Tongue (tissue), 3 donors: ENCODE measurements at places on chromosomes 7 and 10.

DNA sequence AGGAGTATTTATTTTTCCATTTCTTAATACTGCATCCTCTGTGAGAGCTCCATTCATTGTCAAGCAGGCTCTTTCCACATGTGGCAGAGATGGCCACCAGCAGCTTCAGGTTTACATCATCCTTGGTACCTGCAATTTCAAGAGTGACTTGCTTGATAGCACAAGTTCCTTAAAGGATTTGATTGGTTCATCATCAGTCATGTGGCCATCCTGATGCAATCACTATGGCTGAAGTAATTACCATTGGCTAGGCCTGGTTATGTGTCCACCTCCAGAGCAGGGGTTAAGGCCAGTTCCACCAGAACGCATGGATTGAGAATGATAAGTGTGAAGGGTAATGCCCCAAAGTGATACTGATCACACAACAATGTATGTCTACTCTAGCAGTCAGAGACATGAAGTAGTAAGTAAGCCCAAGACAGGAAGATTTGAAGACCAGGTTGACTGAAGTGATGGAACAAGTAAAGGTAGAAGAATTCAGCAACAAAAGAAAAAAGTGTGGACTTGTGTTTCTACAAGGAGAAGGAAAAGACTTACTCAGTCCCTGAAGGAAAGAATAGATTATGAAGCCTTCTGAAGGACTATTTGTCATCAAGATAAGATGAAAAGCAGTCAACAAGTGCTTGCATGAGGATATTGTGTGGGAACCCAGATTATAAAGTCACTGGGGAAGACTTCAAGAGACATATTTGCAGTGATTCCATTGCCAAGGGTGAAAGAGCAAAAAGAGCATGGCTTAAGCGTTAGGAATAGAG lies 26.4 kb upstream of the PRKAR2B start:
- no peak for DNase-seq

DNA sequence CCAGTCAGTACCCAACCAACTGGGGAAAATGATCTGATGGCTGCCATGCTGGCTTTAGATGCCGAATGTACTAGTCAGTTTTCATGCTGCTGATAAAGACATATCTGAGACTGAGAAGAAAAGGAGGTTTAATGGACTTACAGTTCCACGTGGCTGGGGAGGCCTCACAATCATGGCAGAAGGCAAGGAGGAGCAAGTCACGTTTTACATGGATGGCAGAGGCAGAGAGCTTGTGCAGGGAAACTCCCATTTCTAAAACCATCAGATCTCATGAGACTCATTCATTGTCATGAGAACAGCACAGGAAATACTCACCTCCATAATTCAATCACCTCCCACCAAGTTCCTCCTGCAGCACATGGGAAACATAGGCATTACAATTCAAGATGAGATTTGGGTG lies 508.9 kb upstream of the NRP1 start:
- no peak for DNase-seq

DNA sequence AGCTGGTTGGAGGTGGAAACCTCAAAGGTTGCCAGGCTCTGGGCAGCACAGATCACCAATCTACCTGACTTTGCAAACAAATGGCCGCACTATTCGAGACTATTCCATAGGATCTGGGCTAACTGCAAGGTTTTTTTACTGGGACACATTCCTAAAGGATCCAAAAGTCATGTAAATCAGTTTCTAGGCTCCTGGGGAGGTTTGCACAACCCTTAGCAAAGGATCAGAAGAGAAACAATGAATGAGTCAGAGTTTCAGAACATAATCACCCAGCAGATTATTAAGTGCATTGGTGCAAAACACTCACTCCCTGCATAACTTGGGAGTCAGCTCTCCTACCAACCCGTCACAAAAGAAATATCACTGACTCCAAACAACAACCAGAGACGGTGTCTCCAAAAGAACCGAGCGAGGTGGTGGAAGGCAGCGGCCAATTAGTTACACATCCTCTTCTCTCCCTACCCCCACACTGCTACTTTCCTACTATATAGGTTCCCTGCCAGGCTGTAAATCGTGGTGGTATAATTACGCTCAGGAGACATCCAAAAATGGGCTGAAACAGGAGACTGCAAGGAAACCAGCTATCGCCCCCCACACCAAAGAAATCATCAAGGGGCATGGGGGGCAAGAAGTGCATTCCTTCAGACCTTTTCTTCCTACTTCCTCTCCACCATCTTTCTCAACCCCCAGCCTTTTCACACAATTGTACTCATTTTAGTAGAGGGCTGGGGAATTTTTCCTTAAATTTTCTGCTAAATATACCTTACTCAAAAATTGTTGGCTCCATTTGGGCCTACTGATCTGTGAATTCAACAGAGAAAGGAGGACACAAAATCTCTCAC lies 3.2 kb downstream of the UBE2H start:
- DNase-seq: peak; percentile 66

DNA sequence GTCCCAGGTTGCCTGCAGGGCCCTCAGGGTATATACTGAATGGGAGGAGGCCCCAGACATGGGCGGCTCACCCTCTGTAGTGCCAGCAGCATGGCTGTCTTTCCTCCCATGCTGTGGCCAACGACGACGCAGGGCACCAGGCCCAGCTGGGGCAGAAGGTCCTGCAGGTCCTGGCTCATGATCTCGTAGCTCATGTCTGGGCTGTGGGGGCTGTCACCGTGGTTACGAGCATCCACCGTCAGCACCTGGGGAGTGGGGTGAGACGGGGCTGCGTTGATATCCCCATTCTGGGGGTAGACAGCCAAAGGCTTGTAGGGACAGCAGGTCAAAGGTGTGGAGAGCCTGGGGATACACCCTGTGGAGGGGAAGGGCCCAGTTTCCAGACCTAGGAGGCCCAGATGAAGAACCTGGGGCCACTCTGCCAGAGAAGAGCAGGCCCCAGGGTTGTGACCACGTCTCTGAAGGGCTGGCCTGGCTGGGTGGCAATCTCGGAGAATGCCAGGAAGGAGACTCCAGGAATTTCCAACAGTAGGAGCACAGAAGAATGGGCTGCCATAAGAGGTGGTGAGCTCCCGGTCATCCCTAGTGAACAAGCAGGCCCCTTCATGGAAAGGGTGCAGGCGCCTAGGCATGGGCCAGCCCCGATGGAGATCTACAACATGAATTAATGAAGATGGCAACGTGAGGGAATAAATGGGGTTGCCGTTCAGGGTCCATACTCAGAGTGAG lies 947 bp downstream of the ABHD11 start:
- DNase-seq: no peak

GRCh38 chr7:139476139-139476538 lies 7.3 kb downstream of the KLRG2 start:
- no peak for DNase-seq

DNA sequence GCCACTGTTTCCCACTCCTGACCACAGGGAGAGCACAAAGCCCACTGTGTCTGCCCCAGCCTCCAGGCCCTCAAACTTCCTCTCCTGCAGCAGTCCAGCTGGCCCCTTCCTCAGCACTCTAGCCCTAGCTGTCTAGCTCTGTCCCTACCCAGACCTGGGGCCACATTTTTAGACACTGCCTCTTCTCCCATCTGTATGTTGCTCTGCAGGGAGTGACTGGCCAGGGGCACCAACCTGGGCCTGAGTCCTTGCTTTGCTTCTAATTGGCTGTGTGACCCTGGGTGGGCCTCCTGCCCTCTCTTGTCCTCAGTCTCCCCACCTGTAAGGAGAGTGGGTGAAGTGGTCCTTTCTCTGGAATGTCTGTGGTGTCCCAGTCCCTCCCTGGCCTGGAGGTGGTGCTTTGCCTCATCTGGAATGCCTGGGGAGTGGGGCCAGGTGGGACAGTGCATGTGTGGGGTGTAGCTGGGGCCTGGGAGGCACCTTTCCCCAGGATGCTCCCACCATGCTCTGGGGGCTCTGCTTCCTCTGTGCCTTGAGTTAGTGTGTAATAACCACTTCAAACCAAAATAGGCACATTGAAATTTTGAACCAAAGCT lies 25.1 kb downstream of the AQP1 start:
- no peak for DNase-seq

DNA sequence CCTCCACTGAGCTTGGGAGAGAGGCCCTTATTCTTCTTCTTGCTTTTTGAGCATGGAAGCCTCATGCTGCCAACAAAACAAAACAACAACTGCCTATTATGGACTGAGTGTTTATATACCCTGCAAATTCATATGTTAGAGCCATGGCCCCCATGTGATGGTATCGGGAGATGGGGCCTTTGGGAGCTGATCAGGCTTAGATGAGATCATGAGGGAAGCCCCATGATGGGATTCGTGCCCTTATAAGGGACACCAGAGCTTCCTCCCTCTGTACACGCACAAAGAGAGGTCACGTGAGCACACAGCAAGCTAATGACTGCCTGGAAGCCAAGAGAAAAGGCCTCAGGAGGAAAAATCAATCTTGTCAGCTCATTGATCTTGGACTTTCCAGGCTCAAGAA lies 235.0 kb downstream of the FANK1 start:
- no peak for DNase-seq

DNA sequence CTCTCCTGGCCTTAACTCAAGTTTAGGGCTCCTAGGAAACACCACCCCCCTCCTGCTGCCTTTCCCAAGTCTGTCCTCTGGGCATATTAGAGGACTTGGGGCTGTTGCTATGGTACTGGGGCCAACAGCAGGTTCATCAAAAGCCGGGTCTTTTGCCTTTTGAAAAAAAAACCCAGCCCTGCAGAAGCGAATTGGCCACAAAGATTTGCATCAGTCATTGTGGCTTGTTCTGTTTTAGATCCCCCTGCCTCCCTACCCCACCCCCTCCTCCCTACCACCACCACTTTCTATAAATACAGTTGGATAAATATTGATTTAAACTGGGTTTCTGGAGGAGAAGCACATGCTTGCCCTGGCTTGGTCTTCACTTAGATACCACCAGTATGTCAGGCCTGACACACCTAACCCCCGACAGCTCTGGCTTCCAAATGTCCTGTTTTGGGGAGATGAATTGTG lies 7.0 kb downstream of the MXI1 start:
- no peak for DNase-seq

DNA sequence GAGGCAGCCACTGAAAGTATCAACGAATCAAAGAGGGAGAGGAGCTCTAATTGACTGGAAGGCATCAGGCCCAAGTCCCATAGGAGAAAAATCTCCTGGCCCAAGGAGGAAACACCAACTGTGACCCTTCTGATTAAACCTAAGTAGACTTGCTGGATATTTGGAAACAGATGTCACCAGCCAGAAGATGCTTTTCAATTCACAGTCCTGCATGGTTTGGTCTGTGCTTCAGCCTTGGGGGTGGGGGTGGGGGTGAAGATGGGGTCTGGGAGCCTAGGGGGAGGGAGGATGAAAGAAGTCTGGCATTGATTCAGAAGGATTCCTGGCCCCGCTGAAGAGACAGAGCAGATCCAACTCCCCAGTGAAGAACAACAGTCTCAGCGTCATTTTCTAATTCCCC lies 623.7 kb downstream of the PARD3 start:
- DNase-seq: peak; percentile 36

- DNase-seq: no peak
These were observed 28.9 kb downstream of the PDLIM1 start for GRCh38 chr10:95261926-95262325.

GRCh38 chr10:96922978-96923948 lies 91.2 kb downstream of the LCOR start:
- DNase-seq: no peak

DNA sequence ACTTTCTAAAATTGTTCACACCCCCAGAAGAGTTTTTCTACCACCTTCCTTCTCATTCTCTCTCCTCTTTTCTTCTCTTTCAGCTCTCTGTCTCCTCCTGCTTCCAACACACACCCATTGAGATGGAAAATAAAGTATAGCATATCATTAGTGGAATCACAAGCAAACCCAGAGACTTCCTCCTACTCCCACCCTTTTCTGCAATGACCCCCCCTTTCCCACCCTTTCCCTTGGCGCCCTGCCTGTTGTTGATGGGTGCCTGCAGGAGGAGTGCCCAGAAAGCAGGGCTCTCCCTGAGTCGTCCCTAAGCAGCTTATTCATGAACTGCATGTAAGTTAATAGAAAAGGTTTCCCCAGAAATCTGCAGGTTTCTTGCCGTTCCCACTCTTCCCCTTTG lies 300.0 kb downstream of the PLXNA4 start:
- no peak for DNase-seq

DNA sequence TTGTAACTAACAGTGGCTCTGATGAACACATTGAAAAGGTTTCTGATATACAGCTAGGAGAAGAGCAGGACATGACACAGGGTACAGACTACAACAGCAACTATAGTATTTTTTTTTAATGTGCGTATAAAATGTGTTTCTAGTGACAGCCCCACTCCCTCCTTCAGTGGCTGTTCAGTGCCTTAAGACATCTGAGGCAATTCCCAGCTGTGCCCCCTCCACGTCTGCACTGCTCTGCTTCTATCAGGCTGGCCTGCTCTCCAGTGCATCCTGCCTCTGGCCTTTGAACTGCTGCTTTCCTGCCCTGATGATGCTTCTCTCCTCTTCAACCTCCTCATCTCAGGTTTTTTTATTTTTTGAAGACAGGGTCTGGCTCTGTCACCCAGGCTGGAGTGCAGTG lies 111.2 kb downstream of the SPAG6 start:
- DNase-seq: no peak

- DNase-seq: no peak
These were observed 37.8 kb upstream of the LRRC17 start for GRCh38 chr7:102874966-102875365.

- peak; percentile 85 for DNase-seq
These were observed 182.8 kb upstream of the BMPER start for GRCh38 chr7:33722383-33723101.

GRCh38 chr10:16458166-16458955 lies 21.6 kb downstream of the PTER start:
- DNase-seq: peak; percentile 19

- DNase-seq: no peak
These were observed 25.6 kb upstream of the TMEM229A start for GRCh38 chr7:124058515-124058914.

DNA sequence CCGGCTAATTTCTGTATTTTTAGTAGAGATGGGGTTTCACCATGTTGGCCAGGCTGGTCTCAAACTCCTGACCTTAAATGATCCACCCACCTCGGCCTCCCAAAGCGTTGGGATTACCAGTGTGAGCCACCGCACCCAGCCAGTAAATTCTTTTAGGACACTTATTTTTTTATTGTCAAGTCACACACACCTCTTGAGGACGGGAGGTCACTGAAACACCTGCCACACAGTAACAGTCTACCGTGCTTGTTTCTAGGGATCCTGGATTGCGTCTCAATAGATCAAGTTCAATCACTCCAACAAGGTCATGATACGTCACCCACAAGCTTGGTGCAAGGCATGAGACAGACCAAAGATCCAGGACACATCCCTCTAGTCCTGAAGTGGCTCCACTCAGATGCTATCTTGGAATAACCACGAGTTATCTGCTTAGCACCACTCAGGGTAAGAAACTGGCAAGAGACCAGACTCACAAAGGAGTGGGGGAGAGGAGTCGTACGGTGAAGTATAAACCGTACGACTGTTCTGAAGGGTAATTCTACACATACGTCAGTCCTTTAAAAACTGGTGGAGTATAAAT lies 58.9 kb upstream of the NCAPG2 start:
- DNase-seq: no peak

DNA sequence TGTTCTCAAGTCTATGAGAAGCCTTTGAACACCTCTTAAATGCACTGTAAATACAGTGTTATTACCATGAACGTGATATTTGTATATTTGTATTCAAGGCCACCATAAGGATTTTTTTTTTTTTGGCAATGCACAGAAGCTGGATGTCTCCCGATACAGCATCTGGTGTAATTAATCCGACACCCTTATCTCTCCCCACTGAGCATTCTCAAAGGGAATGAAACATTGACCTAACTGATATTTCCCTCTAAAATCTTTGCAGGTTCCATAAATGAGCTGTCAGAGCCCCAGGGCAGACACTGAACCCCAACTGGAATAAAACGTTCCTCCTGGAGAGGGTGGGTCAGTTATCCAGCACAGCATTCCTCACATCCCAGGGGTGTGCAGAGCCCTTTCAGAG lies 316.6 kb downstream of the PAXIP1 start:
- DNase-seq: no peak
